ENCODE measurements at places on chromosomes 6 and 20. TPM values are rescaled to one million over a fixed set of nuclear protein-coding genes. Genes with fewer than 3 reads are reported as not detected.

Gene TCP11
- polyA plus RNA-seq = 0.34 TPM

Gene MDFI
- 57.0 TPM for polyA plus RNA-seq

Gene PSMA7
- polyA plus RNA-seq = 156 TPM

Gene ZBP1
- not detected for polyA plus RNA-seq

Gene HDGFL1
- polyA plus RNA-seq = not detected

Gene ANKRD66
- polyA plus RNA-seq = 0.61 TPM

Gene ELOVL4
- polyA plus RNA-seq = 1.4 TPM

Gene VWA7
- 2.5 TPM for polyA plus RNA-seq

Gene DDX43
- 1.2 TPM for polyA plus RNA-seq

Gene ELOVL2
- polyA plus RNA-seq = 2.1 TPM

Gene CTAGE9
- not detected for polyA plus RNA-seq

Data from hindlimb muscle (tissue), 1 donor.